ENCODE measurements at places on chromosomes 5 and 9.

GRCh38 chr9:96660692-96661248 is 5.7 kb upstream of the PRXL2C start:
- no peak for DNase-seq

- DNase-seq = no peak
Observed at GRCh38 chr9:33719581-33720374, 75.6 kb upstream of the PRSS3 start.

- no peak for DNase-seq
Observed at GRCh38 chr5:36417668-36418067, 116.0 kb upstream of the RANBP3L start.

DNA sequence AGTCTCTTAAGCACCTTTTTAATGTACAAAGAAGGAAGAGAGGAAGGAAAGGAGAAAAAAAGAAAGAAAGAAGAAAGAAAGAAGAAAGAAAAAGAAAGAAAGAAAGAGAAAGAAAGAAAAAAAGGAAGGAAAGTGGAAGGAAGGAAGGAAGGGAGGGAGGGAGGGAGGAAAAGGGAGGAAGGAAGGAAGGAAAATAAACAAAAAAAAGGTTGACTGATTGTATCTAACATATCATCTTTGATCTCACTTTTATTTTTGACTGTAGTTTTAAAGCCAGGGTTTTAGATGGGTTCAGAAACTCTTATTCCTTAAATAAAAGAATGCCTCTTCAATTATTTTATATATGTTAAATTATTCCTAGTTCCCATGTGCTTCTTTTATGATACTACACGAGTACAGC is 794.5 kb downstream of the CDH12 start:
- DNase-seq = no peak

- no peak for DNase-seq
Observed at GRCh38 chr5:170265522-170265921, 32.1 kb downstream of the LCP2 start.

DNA sequence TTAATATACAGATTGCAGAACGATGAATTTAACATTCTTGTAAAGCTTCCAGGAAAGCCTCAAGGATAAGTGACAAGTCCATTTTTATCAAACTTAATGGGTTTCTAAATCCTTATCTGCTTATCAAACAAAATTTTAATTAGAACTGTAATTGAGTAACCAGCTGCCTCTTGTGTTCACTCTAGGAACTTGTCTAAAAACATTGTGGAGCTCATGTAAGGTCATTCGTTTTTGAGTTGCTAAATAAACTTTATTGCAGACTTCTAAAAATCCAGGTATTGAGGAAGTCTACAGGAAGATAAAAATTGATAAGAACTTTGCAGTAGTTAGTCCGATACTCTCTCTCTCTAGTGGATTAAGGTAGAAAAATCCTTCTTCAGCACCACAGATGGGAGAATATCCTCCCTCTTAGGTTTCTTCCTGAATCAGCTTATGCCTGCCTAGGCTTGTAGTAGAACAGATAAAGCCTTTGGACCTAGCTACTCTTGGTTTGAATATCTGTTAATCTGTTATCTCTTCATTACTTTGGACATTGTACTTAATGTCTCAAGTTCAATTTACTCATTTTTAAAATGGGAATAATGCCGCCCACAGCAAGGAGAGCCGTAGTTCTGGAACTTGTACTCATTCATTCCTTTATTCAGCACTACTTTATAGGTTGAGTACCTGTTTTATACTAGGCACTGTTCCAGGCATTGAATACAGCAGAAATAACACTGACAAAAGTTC is 60.0 kb upstream of the DHFR start:
- DNase-seq = no peak

- no peak for DNase-seq
Observed at GRCh38 chr5:53257806-53258373, 148.3 kb upstream of the MOCS2 start.
